ENCODE measurements at places on chromosomes 3 and 15.

GRCh38 chr15:49664716-49665115 is 43.9 kb downstream of the DTWD1 start:
- no peak for DNase-seq

DNA sequence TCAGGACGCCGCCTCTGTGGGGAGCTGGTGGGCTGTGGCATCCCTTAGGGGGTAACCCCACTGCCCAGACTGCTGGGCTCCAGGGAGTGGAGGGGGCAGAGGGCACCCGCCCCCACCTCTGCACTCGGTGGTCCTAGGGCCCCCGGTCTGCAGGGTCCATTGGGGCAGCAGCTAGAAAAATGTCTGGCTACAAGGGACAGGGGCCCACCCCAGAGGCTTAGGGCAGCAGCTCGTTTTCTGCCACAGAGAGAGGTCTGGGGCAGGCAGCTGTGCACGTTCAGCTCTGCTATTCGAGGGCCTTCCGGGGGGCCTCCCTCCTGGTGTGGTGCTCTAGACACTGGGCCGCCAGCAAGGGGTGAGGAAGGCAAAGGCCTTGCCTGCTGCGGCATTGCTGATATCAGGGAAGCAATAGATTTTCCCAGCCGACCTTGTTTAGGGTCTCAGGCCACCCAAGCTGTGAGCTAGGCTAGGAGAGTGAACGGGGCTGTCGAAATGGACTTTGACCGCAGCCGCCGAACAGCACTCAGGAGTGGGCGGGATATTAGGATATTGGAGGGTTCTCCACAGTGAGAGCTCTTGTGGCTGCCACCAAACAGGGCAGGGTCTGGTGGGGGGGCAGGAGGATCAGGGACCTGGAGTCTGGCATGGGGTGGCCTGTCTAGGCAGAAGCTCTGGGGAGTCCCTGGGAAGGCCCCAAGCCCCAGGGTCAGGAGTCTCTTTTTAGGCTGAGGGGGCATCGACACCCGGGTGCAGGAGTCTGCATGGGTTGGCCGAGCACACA is 61.4 kb upstream of the KLF13 start:
- no peak for DNase-seq

DNA sequence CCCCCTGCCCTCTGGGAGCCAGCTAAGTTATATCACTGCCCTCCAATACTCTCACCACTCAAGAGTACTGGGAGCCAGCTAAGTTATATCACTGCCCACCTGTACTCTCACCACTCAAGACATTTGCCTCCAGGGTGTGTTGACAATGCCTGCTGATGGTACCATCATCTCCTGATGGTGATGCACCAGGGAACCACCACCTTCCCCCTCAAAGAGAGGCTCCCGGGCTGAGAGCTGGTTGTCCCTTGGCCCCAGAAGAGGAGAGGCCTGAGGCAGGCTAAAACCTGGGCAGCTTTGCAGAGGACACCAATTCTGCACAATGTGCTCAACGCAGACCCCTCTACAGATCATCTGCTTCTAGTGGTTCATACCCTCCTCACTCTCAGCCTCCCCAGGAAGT is 7.5 kb upstream of the HAPLN3 start:
- DNase-seq = no peak

GRCh38 chr3:128609294-128609693 is 41.3 kb downstream of the RPN1 start:
- no peak for DNase-seq

GRCh38 chr3:135868801-135869200 is 96.7 kb upstream of the PPP2R3A start:
- no peak for DNase-seq

- no peak for DNase-seq
Measured at GRCh38 chr3:10883478-10884234, 67.6 kb downstream of the SLC6A11 start.

DNA sequence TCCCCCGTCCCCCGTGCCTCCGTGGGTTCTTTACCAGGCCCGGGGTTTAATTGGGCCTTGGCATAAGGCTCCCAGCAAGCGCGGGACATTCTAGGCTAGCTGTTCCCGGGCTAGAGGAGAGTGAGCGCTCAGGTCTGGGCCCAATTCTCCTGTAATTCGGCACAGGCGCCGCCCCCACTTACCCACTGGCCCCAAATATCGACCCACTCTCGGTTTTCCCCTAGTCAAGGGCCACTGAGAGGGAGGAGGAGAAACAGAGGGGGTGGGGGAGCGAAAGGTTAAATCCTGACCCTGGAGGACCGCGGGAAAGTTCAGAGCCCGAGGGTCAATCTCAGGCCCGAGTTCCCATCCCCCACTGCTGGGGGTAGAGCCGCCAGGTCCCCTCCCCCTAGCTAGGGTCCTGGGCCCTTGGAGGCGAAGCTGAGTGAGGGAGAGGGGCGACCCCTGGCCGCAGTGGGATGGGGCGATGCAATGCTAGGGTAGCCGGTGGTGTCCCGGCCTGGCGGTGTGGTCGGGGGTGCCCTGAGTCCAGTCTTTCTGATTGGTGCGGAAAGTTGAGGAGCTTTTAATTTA is 8.5 kb upstream of the ONECUT1 start:
- DNase-seq = no peak

GRCh38 chr3:55089211-55089610 is 161.4 kb upstream of the LRTM1 start:
- no peak for DNase-seq

DNA sequence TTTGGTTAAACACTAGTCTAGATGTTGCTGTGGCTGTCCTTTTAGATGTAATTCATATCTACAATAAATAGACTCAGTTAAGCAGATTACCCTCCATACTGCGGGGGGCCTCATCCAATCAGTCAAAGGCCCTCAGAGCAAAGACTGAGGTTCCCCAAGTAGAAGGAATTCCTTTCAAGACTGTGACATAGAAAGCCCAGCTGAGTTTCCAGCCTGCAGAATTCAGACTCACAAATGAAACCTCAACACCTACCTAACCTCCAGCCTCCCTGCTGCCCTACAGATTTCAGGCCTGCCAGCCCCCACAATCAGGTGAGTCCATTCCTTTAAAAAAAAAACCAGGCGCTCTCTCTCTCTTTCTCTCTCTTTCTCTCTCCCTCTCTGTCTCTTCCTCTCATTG is 73.6 kb upstream of the NSMCE3 start:
- DNase-seq = no peak

GRCh38 chr3:193522473-193522872 is 32.2 kb downstream of the ATP13A4 start:
- DNase-seq = peak; percentile 8

GRCh38 chr15:71743861-71744382 is 66.4 kb upstream of the NR2E3 start:
- peak; percentile 67 for DNase-seq

DNA sequence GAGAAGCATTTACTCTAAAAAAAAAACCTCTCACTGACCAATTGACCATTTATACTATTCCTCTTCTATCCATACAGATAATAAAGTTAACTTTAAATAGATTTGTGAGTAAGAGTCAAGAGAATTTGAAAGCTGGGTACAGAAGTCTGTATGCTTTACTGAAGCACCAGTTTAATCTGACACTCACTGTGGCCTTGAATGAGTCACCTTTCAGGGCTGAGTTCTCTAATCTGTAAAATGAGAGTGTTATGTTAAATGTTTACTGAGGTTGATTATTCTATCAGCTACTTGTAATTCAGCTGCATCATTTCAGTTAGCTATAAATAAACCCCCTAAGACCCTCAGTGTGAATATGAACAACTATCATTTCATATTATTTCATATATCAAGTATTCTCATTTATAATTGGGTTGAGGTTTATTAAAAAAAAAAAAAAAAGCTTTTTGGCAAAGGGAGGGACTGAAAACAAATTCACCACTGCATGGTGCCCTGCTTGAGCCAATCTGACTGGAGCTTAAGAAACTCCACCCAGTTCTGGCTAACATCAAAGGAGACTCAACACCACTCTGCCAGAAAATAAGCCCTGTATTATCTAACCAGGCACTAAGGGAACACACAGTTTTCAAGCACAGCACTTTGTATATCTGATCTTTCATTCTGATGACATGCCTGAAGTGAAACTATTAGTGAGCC is 2.8 kb downstream of the MAP4 start:
- DNase-seq = no peak

- no peak for DNase-seq
Measured at GRCh38 chr15:48006031-48006511, 114.7 kb upstream of the SLC24A5 start.

DNA sequence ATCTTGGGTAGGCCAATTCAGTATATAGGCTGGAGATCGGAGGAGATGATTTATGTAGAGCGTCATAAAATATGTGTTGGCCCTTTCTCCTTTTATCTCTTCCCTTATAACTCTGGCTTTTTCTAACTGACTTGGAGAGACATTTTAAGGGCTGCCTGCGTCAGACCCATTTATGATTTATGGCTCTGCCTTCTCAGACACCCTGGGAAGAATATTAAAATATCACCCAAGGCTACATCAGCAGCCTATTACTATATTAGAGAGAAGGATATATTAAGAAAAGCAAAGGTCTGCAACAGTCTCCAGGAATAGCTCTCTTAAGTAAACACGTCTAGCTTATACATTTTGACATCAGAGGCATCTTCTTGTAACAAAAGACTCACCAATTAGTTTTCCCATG is 179.4 kb downstream of the SV2B start:
- no peak for DNase-seq

Data from NCI-H1105 treated with DMSO at 0.1 percent for 48 hours (cell line).